Cerebellar cortex (tissue), 1 donor: ENCODE measurements at places on chromosomes 5 and 9.

DNA sequence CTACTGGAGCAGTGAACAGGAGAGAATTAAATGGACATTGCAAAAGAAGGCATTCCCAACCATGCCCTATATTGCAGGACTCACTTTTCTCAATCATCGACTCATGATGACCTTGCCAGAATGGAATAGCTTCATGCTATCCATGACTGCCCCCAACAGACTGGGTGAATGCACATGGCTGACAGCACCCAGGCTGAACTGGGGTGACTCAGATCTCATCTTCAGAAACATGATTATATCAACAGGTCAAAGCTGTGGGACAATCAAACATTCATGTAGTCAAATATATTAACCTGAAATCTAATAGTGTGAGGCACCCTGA is 34.7 kb upstream of the MIER3 start:
- peak; percentile 6 for DNase-seq

- no peak for DNase-seq
Observed at GRCh38 chr9:126625329-126626126, 11.8 kb downstream of the LMX1B start.

DNA sequence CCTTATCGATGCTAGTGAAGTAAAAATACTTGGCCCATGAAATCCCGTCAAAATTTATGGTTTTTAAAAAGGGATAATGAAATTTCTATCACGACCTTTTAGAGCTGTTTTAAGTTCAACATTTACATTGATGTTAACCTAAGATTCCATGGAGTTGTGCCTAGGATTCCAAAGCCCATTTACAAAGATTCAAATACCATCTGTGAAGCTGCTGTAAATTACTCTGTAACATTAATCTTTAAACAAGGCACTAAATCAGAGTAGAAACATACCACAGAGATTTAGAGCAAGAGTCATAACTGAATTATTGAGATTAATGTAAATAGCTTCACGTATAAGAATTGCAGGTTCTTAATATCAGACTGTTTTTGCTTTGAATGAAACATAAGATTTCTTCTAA is 17.7 kb downstream of the POU5F2 start:
- DNase-seq: no peak

DNA sequence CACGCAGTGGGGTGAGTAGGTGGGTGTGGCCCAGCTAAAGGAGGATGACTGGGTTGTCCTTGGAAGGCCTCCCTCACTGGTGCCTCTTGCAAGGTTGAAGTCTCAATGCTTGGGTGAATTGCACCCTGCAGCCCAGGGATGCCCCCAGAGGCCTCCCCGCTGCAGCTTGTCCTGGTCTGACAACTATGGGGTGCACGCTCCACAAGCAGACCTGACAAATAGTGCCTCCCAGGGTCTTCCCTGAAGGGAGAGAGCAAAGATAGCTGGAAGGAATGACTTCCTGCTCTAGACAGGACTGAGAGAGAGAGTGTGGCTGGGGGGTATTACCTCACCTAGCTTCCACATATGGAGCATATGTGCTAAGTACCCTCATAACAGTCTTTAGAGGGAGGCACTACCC is 1.7 kb downstream of the PSD2 start:
- DNase-seq: no peak

- DNase-seq: no peak
Observed at GRCh38 chr9:135704483-135704882, 2.5 kb downstream of the KCNT1 start.

- peak; percentile 64 for DNase-seq
Observed at GRCh38 chr9:127921557-127922120, 4.8 kb upstream of the ST6GALNAC4 start.

GRCh38 chr5:21663082-21663481 is 1190.1 kb downstream of the CDH12 start:
- DNase-seq: no peak

DNA sequence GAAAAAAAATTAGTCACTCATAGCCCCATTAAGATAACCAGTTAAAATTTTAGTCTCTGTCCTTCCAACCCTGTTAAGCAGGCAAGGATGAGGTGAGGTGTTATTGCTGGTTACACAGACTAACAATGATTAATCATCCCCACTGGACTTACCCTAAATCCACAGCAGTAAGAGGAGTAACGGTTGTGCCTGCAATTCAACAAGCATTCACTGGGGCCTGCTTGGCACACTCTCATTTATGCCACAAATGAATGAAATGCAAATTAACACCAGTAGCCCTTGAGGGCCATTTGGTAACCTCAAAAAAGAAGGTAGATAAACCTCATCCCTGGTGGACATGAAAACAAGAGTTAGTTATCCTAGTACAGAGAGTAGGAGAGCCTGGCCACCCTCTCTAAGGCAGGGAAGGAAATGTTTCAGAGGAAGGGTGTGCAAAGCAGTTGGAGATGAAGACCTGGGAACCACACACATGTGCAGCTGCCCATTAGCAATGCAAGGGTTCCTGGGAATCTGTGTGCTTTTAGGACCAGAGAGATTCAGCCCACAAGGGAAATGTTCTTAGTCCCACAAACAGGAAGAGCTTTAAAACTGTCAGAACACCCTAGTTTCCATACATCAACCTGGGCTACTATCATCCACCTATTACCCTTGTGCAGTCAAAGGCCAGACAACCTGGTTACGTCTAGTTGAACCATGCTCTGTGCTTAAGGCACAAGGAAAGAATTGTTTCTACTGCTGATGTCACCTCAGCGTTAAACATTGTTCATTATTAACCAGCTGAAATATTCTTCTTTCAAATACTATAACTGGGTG is 7.7 kb downstream of the LHFPL2 start:
- no peak for DNase-seq

GRCh38 chr9:117138231-117138630 is 276.6 kb downstream of the ASTN2 start:
- peak; percentile 73 for DNase-seq

GRCh38 chr5:175166026-175166425 is 278.0 kb downstream of the DRD1 start:
- DNase-seq: no peak

DNA sequence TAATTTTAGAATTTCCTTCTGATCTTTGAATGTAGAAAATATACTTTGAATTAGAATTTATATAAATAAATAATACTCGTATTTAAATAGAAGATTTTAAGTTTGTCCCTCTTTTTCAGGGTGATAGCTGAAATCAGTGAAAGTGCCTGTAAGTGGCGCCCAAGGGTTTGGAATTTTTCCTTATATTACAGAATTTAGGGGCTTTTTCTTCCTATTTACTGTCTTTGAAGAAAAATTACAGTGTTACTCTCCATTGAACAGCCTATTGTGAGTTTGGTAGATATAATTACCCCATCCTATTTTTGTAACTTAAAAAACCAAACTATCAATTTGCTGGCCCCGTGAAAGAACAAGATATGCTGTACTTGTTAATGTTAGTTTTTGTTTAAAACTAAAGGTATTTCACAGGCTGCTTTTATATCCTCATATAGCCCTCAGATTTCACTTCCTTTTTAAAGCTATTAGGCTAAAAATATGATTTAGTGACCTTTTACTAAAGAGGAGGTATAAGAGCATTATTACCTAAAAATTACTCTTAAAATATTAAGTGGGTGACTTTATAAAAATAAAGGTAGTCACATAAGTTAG is 3.2 kb downstream of the MAP3K1 start:
- DNase-seq: no peak

DNA sequence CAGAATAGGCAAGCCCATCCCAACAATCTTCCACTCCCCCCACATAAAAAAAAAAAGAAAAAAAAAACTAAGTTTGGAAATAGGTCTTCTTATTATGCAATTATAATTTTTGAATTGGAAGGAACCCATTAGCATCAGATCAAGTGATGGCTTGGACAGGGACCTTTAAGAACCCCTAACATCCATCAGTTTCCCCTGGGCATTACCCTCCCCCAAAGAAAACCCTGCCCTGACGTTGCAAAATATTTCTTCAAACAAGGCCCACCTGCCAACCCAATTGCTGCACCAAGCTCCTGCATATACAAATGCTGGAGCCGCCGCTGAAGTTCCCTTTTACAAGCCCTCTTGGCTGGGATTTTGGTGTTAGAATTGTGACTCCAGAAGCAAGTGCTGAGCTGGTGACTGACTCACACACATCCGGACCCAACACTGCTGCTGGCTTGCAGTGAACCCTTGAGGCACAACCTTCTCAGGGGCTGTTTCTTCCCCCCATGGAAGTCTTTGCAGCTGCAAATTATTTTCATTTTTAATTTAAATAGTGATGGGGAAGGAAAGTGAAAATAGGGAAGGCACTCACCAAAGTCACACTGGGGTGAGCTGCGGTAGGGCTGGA is 56.1 kb upstream of the AFAP1L1 start:
- DNase-seq: no peak

DNA sequence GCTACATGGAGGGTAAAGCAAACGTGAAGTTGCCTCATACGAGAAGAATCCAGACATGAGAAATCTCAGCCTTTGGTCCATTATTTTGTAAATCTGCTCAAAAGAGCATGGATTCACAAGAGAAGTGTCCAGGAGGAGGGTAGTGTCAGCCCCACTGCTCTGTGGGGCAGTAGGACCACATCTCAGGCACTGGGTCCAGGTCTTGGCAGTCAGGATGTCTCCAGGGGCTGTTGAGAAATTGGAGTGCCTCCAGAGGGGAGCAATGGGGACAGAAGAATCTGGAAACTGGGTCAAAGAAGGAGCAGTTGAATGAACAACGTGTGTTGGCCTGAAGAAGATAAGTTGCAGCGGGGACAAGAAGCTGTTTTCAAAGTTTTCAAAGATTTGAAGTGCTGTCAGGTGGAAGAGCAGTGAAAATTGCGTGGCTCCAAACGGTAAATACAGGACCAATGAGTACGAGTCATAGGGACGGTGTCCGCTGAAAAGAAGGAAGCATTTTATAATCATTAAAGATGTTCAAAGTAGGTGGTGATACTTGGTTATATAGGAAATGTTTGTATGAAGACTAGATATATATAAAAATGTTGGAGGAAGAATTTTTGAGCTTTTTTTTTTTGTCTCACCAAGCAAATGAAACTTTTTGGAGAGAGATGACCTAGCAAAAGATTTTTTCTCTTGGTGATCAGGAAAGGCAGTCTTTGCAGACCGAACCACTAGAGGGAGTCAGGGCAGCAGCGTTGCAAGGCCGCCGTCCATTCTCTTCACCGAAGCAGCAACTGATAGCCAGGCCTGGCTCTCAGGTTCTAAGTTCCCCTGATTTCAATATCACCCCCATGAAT is 57.1 kb upstream of the ZBED3 start:
- peak; percentile 85 for DNase-seq

GRCh38 chr5:169906745-169907649 is 73.3 kb downstream of the INSYN2B start:
- no peak for DNase-seq

- no peak for DNase-seq
Observed at GRCh38 chr5:75438722-75439121, 72.7 kb downstream of the CERT1 start.

- DNase-seq: no peak
Observed at GRCh38 chr9:83582029-83582428, 40.9 kb upstream of the IDNK start.

DNA sequence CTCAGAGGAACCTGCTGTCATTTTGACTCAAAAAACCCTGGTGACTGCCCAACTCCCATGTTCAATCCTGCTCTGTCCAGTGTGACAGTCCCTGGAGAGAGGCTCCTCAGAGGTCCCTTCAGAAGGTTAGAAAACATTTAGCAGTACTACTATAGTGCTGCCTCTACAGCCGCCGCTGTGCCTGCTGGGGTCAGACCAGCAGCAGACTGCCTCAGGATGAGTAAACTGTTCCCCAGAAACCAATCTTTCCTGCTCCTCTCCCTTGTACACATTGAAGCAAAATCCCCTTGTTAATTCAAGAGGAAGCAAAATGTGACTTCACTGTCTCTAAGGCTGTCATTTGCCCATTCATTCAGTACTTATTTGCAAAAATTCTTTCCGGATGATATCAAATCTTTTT is 94.8 kb upstream of the SMARCA2 start:
- DNase-seq: no peak

DNA sequence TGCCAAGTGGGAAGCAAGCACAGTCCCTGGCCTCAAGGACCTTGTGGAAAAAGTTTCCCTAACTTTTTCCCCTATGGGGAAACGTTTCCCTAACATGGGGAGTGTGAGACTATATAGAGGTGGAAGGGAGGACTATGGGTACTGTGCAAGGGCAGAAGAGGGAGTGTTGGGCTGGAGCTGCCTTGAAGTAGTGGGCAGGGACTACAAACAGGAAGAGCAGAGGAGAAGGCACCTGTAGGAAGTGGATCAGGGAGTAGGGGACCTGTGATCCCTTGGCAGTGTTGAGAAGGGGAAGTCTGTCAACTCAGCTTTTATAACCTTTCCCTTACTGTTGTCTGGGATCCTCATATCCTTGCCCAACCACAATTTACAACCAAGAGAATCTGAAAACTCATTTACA is 1.4 kb downstream of the CMYA5 start:
- no peak for DNase-seq

DNA sequence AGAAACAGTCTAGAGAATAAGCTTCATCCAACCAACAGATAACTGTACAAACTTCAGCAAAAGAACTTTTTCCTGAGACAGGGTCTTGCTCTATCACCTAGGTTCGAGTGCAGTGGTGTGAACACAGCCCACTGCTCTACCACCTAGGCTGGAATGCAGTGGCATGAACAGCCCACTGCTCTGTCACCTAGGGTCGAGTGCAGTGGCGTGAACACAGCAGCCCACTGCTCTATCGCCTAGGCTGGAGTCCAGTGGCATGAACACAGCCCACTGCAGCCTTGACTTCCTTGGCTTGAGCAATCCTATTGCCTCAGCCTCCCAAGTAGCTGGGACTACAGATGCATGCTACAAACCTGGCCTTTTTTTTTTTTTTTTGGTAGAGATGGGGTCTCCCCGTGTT is 43.4 kb downstream of the ERMP1 start:
- DNase-seq: no peak

DNA sequence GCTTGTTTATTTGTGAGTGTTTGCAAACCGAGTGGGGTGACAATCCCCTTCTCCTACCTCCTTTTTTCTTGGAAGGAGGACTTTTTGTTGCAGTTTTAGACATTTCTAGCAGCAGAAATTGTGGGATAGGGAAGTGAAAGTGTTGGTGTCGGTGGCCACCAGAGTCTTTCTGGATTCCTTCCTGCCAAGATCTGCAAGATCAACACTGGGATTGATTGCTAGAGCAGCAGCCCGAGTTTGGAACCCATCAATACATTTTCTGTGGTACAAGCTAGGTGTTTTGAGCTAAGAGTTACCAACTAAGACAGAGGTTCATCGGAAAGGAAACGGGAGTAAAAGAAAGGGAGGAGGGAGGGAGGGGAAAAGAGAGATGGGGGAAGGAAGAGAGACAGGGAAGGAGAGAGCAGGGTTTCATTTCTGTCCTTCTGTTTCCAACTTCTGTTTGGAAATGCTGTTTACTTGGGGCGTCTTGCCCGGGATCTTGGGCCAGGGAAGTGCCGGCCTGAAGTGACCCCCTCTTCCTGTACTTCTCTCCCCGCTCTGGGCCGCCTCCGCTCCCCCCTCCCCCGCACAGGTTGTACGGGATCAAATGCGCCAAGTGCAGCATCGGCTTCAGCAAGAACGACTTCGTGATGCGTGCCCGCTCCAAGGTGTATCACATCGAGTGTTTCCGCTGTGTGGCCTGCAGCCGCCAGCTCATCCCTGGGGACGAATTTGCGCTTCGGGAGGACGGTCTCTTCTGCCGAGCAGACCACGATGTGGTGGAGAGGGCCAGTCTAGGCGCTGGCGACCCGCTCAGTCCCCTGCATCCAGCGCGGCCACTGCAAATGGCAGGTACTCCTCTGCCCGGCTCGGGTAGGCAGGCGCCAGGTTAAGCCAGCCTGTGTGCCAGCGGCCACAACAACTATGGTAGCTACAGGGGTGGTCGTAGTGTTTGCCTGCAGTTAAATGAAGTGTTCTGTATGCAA is 4.0 kb downstream of the ISL1 start:
- no peak for DNase-seq

GRCh38 chr5:37665272-37665671 is 174.6 kb downstream of the GDNF start:
- DNase-seq: no peak

- no peak for DNase-seq
Observed at GRCh38 chr9:129071526-129072126, 9.3 kb upstream of the DOLPP1 start.
